Progenitor cell of endocrine pancreas (in vitro differentiated cells): ENCODE measurements at places on chromosomes 7 and 10. TPM values are rescaled to one million over a fixed set of nuclear protein-coding genes. Genes with fewer than 3 reads are reported as not detected.

- H3K4me1 ChIP-seq, result no peaks in the 10 kb centered on the region
- H3K27me3 ChIP-seq, result peaks cover 4% of the 10 kb centered on the region
- H3K27ac ChIP-seq, result no peak overlapping the region
- DNase-seq, result no peak
- no peaks in the 10 kb centered on the region for H3K36me3 ChIP-seq
- H3K4me3 ChIP-seq, result no peak overlapping the region
These were observed 473.3 kb upstream of the NRP1 start for GRCh38 chr10:33807531-33808359.

DNA sequence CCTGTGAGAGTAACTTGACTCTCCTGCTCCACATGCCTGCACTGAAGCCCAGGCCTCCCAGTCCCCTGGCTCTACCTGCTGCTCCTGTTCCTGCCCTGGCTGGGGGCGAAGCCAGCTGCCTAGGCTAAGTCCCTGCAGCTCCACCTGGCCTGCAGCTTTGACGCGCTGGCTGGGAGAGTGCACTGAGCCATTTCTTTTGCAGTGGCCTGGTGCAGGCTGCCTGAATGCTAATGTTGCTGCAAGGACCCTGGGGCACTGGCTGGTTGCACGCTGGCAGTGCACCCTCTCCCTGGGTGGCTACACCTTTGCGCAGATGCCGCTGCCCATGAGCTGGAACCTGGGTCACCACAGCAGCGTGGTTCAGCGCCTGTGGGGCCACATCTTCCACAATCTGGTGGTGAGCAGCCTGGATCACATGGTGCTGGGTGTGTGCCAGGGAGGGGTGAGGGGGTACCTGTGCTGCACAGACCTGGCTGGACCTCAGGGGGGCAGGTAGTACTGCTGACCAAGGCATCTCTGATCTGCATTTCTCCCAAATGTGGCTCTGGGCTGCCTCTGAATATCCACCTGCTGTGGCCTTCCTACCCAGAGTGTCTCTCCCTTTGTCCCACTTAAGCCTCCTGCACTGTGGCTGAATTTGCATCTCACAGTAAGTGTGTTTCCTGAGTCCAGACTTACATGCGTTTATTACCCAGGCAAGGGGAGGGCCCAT is 20.0 kb downstream of the IMPDH1 start:
- H3K4me3 ChIP-seq, result no peak overlapping the region
- DNase-seq, result no peak
- H3K4me1 ChIP-seq, result no peaks in the 10 kb centered on the region
- peaks cover 26% of the 10 kb centered on the region for H3K27me3 ChIP-seq
- H3K36me3 ChIP-seq, result no peaks in the 10 kb centered on the region

- H3K36me3 ChIP-seq, result no peaks in the 10 kb centered on the region
- H3K4me3 ChIP-seq, result no peak overlapping the region
- H3K4me1 ChIP-seq, result peaks cover 5% of the 10 kb centered on the region
- H3K27ac ChIP-seq, result no peak overlapping the region
- DNase-seq, result no peak
- peaks cover 3% of the 10 kb centered on the region for H3K27me3 ChIP-seq
These were observed 10.4 kb downstream of the ELN start for GRCh38 chr7:74038194-74038961.

DNA sequence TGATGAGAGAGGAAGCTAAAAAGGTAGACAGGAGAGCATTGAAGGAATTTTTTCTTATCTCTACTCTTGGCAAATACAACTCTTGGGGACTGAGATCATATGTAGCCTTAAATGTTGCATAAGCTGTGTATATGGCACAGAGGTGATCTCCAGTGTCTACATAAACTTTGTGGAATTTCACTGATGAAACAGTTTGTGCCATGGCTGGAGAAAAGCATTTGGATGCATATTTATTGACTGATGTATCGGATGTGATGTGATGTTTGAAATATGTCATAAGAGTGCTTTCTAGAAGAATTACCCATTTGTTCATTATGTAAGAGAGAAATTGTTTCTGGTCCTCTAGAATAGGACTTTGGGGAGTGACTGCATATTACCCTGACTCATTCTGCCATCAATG is 244.9 kb upstream of the LRRTM3 start:
- peaks cover 41% of the 10 kb centered on the region for H3K27me3 ChIP-seq
- H3K4me1 ChIP-seq, result no peaks in the 10 kb centered on the region
- H3K27ac ChIP-seq, result no peak overlapping the region

DNA sequence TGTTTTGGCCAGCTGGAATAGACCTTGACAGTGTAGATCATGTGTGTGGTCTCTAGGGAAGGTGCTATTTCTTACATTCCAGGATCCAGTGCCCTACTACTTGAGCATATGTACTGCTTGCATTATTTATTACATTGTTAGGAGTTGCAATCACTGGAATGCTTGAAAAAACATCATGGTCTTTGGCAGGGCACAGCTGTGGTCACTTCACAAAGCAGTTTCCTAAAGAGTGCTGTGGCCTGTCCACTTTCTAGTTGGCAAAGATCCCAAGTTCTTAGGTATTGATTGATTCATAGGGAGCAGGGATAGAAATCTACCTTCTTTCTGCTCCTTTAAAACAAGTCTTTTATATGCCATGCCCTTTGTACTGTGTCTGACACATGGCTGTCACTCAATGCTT is 4.6 kb downstream of the C7orf25 start:
- no peaks in the 10 kb centered on the region for H3K27me3 ChIP-seq
- H3K36me3 ChIP-seq, result peaks cover 3% of the 10 kb centered on the region
- H3K4me3 ChIP-seq, result no peak overlapping the region
- no peak for DNase-seq

SFXN2 gene
- 33.9 and 34.2 TPM in 2 replicates for total RNA-seq

- no peaks in the 10 kb centered on the region for H3K4me1 ChIP-seq
- peaks cover 59% of the 10 kb centered on the region for H3K36me3 ChIP-seq
- no peak overlapping the region for H3K27ac ChIP-seq
These were observed 110.3 kb downstream of the TRRAP start for GRCh38 chr7:98988641-98989040.

DNA sequence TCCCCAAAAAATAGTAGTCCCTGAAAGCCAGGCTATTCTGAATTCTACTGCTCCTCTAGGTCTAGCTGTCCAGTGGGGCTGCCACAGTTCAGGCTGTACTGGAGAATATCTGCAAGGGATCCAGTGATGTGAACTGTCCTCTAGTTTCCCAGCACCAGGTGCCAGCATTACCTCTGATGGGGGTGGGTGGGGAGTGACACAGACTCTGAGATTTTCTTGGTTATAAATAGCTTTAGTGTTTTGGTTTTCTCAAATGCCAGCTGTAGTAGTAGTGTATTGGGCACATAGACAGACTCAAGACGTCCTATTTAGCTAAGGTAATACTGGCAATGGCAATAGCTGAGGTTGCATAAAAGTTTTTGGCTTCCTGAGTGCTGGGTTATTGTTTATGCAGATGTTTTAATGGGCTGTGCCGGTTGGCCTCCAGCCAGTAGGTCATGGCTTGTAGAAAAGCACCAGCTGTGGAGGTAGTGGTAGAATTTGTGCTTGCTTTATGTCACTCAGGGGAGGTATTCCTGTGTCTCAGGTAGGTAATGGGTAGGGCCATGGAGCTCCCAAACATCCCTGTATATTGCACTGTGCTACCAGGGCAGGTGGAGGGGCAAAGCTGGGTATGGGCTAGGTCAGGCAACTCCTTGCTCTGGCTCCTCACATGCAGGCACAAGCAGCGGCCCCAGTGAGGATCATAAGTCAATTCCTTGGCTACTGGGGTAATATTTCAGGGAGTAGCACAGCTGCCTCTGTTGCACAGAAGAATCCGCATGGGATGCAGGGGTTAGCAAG is 338.7 kb upstream of the LRRTM3 start:
- no peak overlapping the region for H3K27ac ChIP-seq
- no peaks in the 10 kb centered on the region for H3K36me3 ChIP-seq
- H3K4me3 ChIP-seq, result no peak overlapping the region
- peaks cover 5% of the 10 kb centered on the region for H3K4me1 ChIP-seq
- H3K27me3 ChIP-seq, result no peaks in the 10 kb centered on the region
- no peak for DNase-seq

DNA sequence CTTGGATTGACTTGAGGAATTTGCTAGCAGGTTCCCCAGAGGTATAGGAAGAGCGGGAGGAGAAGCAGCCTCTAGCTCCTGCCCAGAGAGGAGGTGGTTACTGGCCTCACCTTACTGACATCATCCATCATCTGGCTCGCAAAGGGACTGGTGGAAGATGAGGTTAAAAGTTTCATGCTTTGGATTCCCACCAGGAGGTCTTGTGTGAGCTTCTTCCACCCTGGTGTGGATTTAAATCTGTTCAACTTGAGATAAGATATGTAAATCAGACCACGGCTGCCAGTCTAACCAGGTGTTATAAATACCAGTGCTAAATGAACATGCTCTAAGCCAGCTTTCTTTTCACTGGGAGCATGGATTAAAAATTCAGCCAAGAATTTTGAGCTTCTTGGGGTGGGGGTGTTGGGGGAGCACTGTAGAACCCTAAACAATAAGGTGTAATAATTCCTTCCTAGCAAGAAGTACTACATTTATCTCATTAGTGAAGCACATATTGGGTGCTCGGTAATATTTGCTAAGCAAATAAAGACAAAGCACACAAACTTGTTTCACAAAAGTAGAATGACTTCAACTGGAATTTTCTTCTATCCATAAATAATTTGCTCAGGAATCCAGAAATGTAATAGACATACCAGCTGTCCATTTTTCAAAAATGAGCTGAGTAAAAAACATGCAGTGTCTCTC is 7.8 kb downstream of the PROSER2 start:
- peak overlapping the region; percentile 100 for H3K27ac ChIP-seq
- peaks cover 5% of the 10 kb centered on the region for H3K36me3 ChIP-seq
- peaks cover 48% of the 10 kb centered on the region for H3K4me1 ChIP-seq
- H3K4me3 ChIP-seq, result peak overlapping the region; percentile 64

GNAT3 gene
- total RNA-seq, result not detected in 2 replicates

- no peak for DNase-seq
- no peak overlapping the region for H3K4me3 ChIP-seq
- H3K36me3 ChIP-seq, result no peaks in the 10 kb centered on the region
- H3K27me3 ChIP-seq, result no peaks in the 10 kb centered on the region
- no peak overlapping the region for H3K27ac ChIP-seq
These were observed 28.9 kb upstream of the FZD1 start for GRCh38 chr7:91235211-91235832.

GRCh38 chr10:50946991-50947781 is 61.8 kb upstream of the A1CF start:
- DNase-seq, result no peak
- no peak overlapping the region for H3K4me3 ChIP-seq

DNA sequence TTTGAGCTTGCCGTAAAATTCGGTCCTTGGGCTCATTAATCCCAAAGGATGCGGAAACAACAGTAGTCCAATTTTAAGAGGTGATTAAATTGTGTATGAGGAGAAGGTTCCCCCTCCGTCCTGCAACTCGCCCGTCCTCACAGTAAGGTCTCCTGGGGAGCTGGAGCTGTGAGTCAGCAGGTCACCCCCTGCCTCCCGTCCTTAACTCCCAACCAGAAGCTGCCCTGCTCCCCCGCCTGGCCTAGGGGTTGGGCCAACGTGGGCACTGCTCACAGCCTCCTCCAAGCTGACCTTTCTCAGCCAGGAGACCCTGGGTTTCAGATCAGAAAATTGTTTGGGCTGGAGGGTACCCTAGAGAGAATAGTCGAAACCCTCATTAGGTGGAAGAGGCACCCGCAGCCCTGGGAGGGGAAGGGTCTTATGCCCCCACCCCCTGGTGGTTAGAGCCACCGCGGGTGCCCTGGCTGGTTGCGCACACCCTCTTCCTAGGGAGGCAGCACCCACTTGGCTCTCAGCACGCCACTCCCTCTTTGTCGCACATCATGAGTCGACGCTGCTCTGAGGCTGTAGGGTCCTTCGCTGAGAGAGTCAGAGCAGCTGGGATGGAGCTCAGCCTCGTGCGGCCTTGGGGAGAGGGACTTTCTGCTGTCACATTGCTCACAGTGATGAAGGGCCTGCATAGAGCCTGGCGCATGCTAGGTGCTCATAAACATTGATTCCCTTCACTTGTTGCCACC is 131.2 kb downstream of the TACC2 start:
- H3K27me3 ChIP-seq, result no peaks in the 10 kb centered on the region
- H3K4me3 ChIP-seq, result no peak overlapping the region
- H3K27ac ChIP-seq, result no peak overlapping the region

- H3K27ac ChIP-seq, result no peak overlapping the region
- no peak for DNase-seq
- H3K27me3 ChIP-seq, result no peaks in the 10 kb centered on the region
- H3K4me1 ChIP-seq, result no peaks in the 10 kb centered on the region
These were observed 91.0 kb downstream of the ADCY1 start for GRCh38 chr7:45665172-45665571.

DNA sequence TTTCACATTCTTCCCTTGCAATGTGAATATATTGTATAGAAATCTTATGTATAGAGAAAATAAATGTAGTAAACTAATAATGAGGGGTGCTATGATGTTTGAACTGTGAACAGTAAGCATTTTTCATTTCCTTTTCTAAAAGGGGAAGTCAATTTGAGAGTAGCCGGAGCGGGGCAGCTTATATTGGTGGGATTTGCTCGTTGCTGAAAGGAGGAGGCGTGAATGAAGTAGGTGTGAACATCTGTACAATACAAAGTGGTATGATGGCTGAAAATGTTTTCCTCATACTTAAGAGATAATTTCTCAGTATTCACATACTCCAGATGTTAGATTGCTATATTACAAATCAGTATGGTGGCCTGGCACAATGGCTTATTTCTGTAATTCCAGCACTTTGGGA is 87.1 kb downstream of the SRI start:
- no peak overlapping the region for H3K27ac ChIP-seq
- no peak overlapping the region for H3K4me3 ChIP-seq
- H3K4me1 ChIP-seq, result peaks cover 4% of the 10 kb centered on the region
- H3K36me3 ChIP-seq, result no peaks in the 10 kb centered on the region
- no peaks in the 10 kb centered on the region for H3K27me3 ChIP-seq

IL15RA gene
- total RNA-seq, result 0.48 and 1.5 TPM in 2 replicates

NUTM2E gene
- 0.36 and 0.40 TPM in 2 replicates for total RNA-seq

- H3K36me3 ChIP-seq, result peaks cover 4% of the 10 kb centered on the region
- peaks cover 6% of the 10 kb centered on the region for H3K4me1 ChIP-seq
- no peak overlapping the region for H3K27ac ChIP-seq
- DNase-seq, result no peak
- H3K4me3 ChIP-seq, result no peak overlapping the region
- no peaks in the 10 kb centered on the region for H3K27me3 ChIP-seq
These were observed 162.1 kb downstream of the CHCHD3 start for GRCh38 chr7:132919771-132920170.

HOXA11 gene
- total RNA-seq, result not detected in 2 replicates

DNA sequence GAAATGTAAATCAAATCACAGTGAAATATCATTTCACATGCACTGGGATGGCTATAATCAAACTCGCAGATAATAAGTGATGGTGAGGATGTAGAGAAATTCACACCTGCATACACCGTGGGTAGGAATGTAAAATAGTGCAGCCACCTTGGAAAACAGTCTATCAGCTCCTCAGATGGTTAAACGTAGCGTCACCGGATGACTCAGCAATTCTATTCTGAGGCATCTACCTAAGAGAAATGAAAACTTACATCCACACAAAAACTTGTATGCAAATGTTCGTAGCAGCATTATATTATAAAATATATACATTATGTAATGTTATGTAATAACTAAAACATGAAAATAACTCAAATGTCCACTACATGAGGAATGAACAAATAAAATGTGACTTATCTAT is 38.9 kb downstream of the SH3PXD2A start:
- H3K27me3 ChIP-seq, result no peaks in the 10 kb centered on the region
- DNase-seq, result no peak
- H3K4me1 ChIP-seq, result peaks cover 53% of the 10 kb centered on the region
- no peak overlapping the region for H3K27ac ChIP-seq
